ENCODE measurements at places on chromosomes 1 and 21.
A peak's percentile ranks its signal among the peaks of the same experiment; 100 is the strongest.

DNA sequence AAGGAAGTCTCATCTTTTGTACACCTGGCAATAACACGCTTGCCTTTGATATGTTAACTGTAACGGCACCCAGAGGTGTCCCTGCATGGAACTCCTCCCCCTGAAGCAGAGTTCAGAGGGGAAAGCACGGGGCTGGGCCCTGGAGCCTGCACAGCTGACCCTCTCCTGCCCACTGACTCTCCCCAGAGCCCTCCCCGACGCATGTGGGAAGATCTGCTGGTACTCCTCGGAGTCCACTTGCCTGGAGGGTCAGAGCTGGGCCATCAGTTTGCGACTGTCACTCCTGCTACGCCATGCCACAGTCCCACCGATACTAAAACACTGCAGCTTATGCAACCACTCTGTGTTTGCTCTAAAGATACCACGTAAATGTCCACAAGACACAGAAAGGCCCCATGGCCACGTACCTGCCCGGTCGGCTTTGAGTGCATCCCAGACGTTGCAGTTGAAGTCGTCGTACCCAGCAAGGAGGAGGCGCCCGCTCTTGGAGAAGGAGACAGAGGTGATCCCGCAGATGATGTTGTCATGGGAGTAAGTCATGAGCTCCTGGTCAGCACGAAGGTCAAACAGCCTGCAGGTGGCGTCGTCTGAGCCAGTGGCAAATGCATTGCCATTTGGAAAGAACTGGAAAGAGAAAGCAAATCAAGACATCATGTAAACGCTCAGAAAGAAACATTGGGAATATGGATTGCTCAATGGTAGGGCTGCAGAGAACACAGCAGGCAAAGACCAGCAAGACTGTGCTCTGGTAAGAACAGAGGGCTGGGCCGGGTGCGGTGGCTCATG lies 10.6 kb upstream of the NADK start:
- no peak for DNase-seq

DNA sequence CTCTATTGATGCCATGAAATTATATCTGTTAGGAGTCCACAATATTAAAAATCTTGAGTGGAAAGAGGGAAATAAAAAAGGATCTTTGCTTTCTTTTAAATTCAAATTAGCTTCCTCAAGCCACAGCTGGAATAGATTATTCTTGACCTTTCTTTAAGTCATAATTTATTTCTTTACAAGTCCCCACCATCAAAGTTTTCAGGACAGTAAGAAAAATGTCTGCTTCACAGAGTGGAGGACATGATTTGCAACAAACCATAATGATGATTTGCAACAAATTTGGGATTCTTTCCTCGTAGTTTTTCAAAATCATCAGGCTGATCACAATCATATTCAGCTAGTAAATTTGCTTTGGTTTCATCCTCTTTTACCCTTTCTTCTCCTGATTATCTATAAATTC lies 301.8 kb upstream of the NRIP1 start:
- DNase-seq = no peak

GRCh38 chr1:76005765-76006164 lies 68.8 kb upstream of the ST6GALNAC3 start:
- DNase-seq = no peak

GRCh38 chr1:112389689-112390088 lies 6.3 kb upstream of the CTTNBP2NL start:
- DNase-seq = no peak

DNA sequence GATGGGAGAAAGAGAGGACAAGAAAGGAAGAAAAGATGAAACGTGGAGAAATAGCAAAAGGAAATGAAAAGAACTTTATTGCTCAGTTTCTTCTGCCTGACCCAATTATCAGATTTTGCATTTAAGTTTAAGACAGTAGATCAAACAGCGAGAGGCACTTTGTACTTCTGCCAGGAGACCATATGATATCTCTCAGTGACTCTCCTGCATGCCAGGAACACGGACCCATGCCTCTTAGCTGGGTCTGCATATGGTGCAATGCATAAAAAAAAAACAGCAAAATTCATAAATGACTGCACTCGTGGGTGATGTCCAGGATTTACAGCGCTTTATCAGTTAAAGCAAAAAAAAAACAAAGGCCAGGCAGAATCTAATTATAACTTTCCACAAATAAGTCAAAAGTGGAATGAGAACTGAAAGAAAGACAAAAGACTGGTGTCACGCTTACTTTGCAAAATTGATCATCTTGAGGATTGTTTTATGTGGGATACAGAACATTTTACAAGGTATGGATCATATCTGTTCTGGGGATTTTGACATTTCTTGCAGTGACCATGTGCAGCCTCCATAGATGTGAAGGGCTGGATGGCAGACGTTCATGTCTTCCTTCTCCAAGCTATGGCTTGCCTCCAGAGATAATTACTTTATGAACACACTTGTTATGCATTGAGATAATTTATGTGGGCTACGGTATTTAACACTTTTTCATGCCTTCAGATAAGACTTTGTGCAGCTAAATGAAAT lies 79.5 kb downstream of the RUNX1 start:
- DNase-seq = no peak

DNA sequence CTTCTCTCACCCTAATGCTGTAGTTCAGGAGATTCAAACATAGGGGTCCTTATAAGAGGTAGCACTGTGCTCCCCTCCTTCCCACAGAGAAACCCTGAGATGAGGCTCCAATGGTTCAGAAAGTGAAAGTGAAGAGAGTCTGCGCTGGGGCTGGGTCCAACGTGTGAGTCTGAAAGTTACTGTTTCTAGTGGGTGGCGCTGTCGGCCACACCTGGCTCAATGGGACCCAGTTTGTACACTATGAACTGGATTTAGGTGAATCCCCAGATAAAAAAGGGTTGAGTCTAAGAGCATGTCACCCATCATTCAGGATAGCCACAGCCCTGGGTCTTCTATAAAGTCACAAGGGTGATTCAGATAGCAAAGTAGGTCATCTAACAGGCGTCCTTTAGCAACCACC lies 2.8 kb downstream of the SMCP start:
- no peak for DNase-seq

DNA sequence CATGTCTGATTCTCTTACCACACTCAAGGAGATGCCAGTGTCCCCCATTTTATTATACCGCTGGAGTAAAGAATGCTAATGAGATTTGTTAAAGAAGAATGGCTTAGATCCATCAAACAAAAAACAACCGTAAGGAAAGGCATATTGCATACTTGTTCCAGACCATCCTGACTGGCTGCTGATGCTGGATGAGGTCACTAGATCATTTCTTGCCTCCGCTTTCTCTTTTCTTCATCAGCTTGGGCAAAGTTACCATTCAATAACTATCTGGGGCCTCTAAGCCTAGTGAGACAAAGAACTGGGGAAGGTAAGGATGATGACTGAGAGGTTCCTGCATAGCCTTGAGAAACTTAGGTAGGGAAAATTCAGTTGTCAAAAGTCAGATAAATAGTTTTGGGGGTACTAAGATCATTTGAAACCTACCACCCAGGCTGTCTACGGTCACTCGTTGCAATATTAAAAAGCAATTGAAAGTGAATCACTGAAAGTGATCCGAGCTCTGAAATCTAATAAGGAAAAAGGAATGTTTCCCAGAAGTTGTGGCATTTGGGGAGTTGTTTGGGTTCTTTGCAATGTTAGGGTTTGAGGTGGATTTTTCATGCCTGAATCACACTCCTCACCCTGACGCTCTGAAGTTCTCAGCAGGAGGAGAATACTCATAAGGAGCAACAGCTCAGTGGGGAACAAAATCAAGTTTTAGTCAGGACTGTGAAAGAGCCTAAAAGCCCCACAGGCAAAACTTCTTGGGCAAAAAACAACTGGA lies 176.8 kb downstream of the HHIPL2 start:
- DNase-seq = no peak

DNA sequence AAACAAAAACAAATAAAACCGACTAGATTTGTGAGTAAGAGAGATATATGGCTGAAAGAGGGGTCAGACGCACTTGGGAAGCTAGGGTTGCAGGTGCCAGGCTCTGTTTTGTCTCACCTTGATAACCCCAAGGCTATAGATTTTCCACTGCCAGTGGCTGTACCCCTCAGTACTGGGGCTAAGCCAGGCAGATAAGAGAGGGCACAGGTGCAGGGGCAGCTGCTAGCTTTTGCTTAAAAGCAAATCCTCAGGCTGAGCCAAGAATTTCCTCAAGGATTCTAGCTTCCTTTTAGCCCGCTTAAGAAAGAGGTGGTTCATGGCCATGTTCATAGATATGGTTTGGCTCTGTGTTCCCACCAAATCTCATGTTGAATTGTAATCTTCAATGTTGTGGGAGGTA lies 57.9 kb downstream of the OVGP1 start:
- no peak for DNase-seq

DNA sequence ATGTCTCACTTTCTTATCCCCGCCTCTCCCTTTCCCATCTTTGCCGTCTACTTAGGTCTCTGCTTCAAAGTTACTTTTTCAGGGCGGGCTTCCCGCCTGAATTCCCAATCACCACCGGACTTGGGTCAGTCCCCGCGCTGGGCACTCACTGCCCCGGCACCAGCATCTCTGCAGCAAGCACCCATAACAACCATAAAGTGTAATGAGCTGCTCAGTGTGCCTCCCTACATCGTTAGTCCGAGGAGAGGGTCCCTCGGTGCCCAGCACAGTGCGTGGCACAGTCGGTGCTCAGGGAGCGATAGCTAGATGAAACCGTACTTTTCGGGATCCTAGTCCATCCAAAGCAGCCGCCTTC lies 633 bp upstream of the CTPS1 start:
- no peak for DNase-seq

DNA sequence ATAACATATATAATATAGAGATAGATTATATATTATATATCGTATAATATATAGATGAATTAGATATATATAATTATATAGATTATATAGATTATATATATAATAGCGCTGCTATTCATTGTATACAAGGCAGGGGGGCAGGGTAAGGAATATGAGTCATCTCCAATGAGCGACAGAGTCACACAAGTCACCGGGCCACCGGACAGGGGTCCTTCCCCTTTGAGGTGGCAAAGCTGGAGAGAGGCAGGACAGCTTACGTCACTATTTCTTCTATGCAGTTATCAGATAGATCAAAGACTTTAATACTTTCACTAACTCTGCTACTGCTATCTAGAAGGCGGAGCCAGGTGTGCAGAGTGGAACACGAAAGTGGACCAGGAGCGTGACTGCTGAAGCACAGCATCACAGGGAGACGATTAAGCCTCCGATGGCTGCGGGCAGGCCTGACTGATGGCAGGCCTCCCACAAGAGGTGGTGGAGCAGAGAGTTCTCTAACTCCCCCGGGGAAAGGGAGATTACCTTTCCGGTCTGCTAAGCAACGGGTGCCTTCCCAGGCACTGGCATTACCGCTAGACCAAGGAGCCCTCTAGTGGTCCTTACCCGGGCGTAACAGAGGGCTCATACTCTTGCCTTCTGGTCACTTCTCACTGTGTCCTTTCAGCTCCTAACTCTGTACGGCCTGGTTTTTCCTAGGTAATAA lies 2154.7 kb downstream of the MRPL39 start:
- DNase-seq = no peak

- no peak for DNase-seq
Measured at GRCh38 chr1:160789051-160789701, 6.8 kb upstream of the LY9 start.

- no peak for DNase-seq
Measured at GRCh38 chr1:41010345-41010744, 11.2 kb downstream of the SLFNL1 start.

DNA sequence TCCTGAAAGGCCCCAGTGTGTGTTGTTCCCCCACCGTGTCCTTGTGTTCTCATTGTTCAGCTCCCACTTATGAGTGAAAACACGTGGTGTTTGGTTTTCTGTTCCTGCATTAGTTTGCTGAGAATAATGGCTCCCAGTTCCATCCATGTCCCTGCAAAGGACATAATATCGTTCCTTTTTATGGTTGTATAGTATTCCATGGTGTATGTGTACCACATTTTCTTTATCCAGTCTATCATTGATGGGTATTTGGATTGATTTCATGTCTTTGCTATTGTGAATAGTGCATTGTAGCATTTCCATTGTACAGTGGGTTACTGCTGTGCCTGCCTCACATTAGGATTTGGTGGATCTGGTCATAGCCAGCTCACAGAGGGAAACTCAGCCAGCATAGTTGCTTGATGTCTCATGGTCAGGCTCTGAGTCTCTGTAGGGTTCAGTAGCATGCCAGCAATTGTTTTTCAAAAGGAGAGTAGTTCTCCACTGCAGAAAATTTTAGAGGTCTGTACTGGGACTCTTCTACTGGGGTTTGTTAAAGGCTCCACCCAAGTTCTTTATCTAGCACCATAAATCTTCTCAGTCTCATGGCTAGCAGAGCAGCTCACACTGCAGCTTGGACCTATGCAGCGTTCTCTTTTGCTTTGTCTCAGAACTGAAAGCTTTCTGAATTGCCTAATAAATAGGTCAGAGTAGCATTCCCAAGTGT lies 41.0 kb downstream of the RUNX3 start:
- DNase-seq = no peak

GRCh38 chr1:159849626-159850366 lies 12.7 kb downstream of the VSIG8 start:
- no peak for DNase-seq

- no peak for DNase-seq
Measured at GRCh38 chr1:161113915-161114314, 3.9 kb downstream of the PFDN2 start.

- no peak for DNase-seq
Measured at GRCh38 chr1:158331481-158332150, at the start of gene CD1B. Gene CD1B (minus strand): TSS chr1:158331531. CDS start chr1:158331423, 108 bp downstream.

- DNase-seq = peak; percentile 28
Measured at GRCh38 chr1:162070825-162071224, 1.3 kb downstream of the NOS1AP start.

DNA sequence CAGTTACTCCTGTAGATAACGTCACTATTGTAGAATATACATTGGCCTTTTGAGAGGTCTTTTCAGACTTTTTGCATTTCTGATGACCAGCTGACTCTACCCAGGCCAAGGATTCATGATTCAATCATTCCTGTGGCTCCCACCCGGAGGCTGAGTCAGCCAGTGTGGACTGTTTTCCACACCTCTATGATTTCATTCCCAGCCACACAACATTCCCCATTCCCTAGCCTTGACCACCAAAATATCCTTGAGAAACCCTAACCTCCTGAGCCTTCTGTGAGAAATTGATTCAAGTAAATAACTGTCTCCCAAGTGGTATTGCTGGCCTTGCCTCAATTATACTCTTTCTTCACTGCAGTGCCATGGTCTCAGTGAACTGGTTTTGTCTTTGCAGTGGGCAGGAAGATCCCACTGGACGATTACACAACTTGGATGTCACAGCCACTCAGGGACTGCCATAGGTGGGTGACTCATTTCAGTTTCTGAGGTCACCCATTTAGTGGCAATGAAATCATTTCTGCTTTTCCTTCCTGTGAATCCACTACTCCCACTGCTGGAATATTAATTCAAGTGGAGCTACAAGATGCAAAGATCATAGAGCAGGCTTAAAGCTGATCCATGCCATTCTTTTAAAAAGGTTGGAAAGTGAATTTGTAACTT lies 518.6 kb upstream of the ZP4 start:
- DNase-seq = no peak

DNA sequence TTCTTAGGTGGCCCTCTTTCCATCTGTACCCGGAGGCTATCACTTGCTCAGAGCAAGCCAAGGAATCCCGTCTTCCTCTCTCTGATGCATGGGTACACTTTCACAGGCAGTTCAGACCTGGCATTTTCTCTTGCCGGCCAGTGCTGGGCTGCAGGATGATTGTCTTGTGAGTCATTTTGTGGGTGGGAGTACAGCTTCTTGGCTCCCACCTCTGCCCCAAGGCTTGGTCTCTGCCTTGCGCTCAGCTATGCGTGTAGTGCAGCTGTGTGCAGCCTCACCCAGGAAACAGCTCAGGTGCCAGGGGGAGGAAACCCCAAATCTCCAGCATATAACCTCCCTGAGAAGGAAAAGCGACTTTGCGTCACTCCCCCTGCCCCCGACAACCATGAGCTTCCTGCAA lies 3.9 kb upstream of the AJAP1 start:
- DNase-seq = no peak

All from activated T-cell treated with anti-CD3 and anti-CD28 coated beads, Interleukin-2, amount 50 U/mL, for 24 hours (primary cell).